Osteocyte (in vitro differentiated cells): ENCODE measurements at places on chromosomes 2 and 18. TPM values are rescaled to one million over a fixed set of nuclear protein-coding genes. Genes with fewer than 3 reads are reported as not detected.

- H3K27ac ChIP-seq: no peak overlapping the region
- no peak for DNase-seq
- H3K27me3 ChIP-seq: peaks cover 4% of the 10 kb centered on the region
- H3K4me1 ChIP-seq: peaks cover 34% of the 10 kb centered on the region
- H3K36me3 ChIP-seq: no peaks in the 10 kb centered on the region
Observed at GRCh38 chr18:10379522-10379921, 74.9 kb upstream of the APCDD1 start.

The PIAS2 gene
- 37.9 and 50.6 TPM in 2 replicates for total RNA-seq

GRCh38 chr2:14678761-14679160 is 46.2 kb downstream of the LRATD1 start:
- H3K4me3 ChIP-seq: no peak overlapping the region
- no peaks in the 10 kb centered on the region for H3K4me1 ChIP-seq
- no peaks in the 10 kb centered on the region for H3K27me3 ChIP-seq
- DNase-seq: no peak

The MC5R gene
- not detected in 2 replicates for total RNA-seq

DNA sequence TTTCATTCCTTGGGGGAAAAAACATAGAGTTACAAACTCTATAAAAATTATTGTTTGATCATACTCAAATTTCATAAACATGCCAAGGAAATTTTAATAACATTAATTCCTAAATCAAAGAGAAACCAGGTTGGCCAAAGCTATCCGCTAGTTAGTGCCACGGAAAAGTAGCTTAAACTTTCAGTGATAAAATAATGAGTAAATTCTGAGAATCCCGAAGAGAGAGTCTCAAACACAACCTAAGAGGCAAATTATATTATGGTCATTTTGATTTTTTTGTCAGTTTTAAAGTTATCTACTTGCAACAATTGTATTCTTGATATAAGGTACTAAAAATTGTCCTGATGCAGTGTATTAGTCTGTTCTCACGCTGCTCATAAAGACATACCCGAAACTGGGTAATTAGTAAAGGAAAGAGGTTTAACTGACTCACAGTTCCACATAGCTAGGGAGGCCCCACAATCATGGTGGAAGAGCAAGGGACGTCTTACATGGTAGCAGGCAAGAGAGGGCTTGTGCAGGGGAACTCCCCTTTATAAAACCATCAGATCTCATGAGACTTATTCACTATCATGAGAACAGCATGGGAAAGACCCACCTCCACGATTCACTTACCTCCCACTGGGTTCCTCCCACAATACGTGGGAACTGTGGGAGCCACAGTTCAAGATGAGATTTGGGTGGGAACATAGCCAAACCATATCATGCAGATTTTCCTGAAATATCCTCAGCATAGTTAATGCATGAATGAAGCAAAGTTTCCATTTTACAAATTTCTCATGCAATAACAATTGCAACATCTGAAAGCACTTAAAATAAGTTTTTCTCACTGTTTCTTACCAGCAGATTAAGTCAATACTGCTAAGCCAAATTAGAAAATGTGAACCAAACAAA is 205.9 kb upstream of the STK17B start:
- DNase-seq: no peak
- H3K4me3 ChIP-seq: no peak overlapping the region
- no peaks in the 10 kb centered on the region for H3K36me3 ChIP-seq
- peaks cover 56% of the 10 kb centered on the region for H3K4me1 ChIP-seq
- no peaks in the 10 kb centered on the region for H3K27me3 ChIP-seq
- peak overlapping the region; percentile 91 for H3K27ac ChIP-seq

The C2orf78 gene
- not detected in 2 replicates for total RNA-seq

The TPRKB gene
- 16.2 and 16.7 TPM in 2 replicates for total RNA-seq

The RGPD3 gene
- not detected in 2 replicates for total RNA-seq

The IGFBP2 gene
- total RNA-seq: 2,796 and 2,855 TPM in 2 replicates

GRCh38 chr2:62305421-62306176 is 109.7 kb downstream of the B3GNT2 start:
- peaks cover 10% of the 10 kb centered on the region for H3K27me3 ChIP-seq
- no peak for DNase-seq
- H3K4me1 ChIP-seq: peaks cover 17% of the 10 kb centered on the region
- no peaks in the 10 kb centered on the region for H3K36me3 ChIP-seq
- H3K4me3 ChIP-seq: no peak overlapping the region
- H3K27ac ChIP-seq: no peak overlapping the region

The MPP4 gene
- 0.52 and 0.83 TPM in 2 replicates for total RNA-seq

The ALLC gene
- not detected in 2 replicates for total RNA-seq

- H3K4me1 ChIP-seq: peaks cover 80% of the 10 kb centered on the region
- H3K27me3 ChIP-seq: no peaks in the 10 kb centered on the region
- H3K27ac ChIP-seq: peak overlapping the region; percentile 90
- H3K4me3 ChIP-seq: peak overlapping the region; percentile 41
Observed at GRCh38 chr18:9109523-9109922, 7.0 kb downstream of the NDUFV2 start.

- H3K27me3 ChIP-seq: peaks cover 7% of the 10 kb centered on the region
- H3K4me3 ChIP-seq: no peak overlapping the region
- no peak overlapping the region for H3K27ac ChIP-seq
- DNase-seq: no peak
- no peaks in the 10 kb centered on the region for H3K4me1 ChIP-seq
Observed at GRCh38 chr2:57296795-57297517, 749.6 kb upstream of the VRK2 start.

The KCTD1 gene
- total RNA-seq: 25.7 and 28.9 TPM in 2 replicates

- peaks cover 55% of the 10 kb centered on the region for H3K4me1 ChIP-seq
- H3K27ac ChIP-seq: peak overlapping the region; percentile 78
- no peak overlapping the region for H3K4me3 ChIP-seq
- H3K27me3 ChIP-seq: no peaks in the 10 kb centered on the region
Observed at GRCh38 chr18:28065031-28065792, 111.7 kb downstream of the CDH2 start.

- no peaks in the 10 kb centered on the region for H3K36me3 ChIP-seq
- no peaks in the 10 kb centered on the region for H3K4me1 ChIP-seq
- H3K27me3 ChIP-seq: peaks cover 25% of the 10 kb centered on the region
- no peak for DNase-seq
- no peak overlapping the region for H3K4me3 ChIP-seq
Observed at GRCh38 chr2:67055387-67056304, 341.5 kb upstream of the ETAA1 start.

DNA sequence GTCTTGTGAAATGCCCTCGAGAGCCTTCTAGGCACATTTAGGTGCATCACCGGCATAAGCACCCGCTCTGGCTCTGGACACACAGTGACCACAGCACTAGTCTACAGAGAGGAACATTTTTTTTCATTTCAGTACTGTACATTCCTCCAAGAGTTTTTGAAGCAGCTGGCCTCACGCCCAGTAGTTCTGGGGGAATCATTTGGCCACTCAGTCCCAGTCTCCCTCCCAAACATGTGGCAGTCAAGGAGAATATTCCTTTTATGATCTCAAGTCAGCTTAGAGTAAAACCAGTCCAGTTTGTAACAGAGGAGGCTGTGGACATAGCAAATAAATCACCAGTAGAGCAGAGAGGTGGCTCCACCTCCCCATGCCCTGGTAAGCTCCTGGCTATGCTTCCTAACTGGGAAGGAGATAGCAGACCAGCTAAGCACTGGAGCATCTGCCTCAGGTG is 48.1 kb downstream of the KCNE4 start:
- no peaks in the 10 kb centered on the region for H3K27me3 ChIP-seq
- peaks cover 47% of the 10 kb centered on the region for H3K4me1 ChIP-seq
- H3K36me3 ChIP-seq: no peaks in the 10 kb centered on the region

DNA sequence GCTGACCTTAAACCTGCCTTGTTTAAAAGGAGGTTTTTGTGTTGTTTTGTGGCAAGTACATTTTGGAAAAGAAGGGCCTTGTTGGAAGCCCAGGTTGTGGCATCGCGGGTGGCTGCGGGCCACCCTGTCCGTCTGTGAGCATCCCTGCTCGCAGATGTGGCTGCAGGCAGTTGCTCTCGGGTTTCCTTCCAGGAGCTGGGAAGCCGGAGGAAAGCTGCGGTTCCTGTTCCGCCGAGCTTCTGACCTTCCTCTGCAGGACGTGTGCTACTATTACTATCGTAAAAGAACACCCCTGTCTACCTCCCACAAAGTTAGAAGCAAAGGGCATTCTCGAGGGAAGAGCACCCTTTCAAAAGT is 766 bp downstream of the MFF start:
- peak overlapping the region; percentile 90 for H3K4me3 ChIP-seq
- H3K36me3 ChIP-seq: peaks cover 5% of the 10 kb centered on the region
- H3K27me3 ChIP-seq: no peaks in the 10 kb centered on the region

- H3K4me1 ChIP-seq: peaks cover 18% of the 10 kb centered on the region
- H3K27me3 ChIP-seq: no peaks in the 10 kb centered on the region
- no peak overlapping the region for H3K4me3 ChIP-seq
- no peak for DNase-seq
Observed at GRCh38 chr2:224260372-224261020, 141.4 kb downstream of the FAM124B start.

The ASXL3 gene
- total RNA-seq: 7.2 and 10.1 TPM in 2 replicates

GRCh38 chr2:73999881-74000597 is 15.3 kb downstream of the TET3 start:
- H3K36me3 ChIP-seq: no peaks in the 10 kb centered on the region
- H3K27ac ChIP-seq: peak overlapping the region; percentile 62
- H3K4me3 ChIP-seq: peak overlapping the region; percentile 56
- no peak for DNase-seq
- peaks cover 50% of the 10 kb centered on the region for H3K4me1 ChIP-seq

DNA sequence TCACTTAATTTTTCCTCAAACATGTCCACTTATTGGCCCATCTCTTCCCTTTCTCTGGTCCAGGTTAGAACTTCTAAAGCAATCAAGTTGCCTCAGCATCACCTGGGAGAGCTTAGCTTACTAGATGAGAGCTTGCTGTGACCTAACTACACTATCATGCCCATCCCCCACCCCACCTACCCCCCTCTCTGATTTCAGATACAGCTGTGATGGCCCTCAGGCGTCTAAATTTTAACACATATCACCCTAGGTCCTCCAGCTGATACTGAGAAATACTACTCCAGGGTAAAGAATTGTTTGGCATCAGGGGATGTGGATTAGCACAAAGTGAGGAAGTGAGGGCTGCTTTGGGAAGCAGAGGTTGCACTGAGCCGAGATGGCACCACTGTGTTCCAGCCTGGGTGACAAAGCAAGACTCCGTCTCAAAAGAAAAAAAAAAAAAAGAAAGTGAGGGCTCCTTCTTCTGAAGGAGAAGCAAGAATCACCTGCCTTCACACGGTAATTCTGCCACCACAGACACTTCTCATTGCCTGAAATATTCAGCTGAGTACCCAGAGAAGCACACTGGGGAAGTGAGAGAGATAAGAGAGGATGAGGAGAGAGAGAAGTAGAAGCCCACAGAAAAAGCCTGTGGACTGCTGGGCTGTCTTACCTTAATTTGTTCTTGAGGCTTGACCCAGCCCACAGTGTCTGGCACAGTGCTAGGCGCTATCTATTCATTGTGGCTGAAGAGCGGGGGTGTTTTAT is 263.4 kb downstream of the ASXL3 start:
- no peak overlapping the region for H3K27ac ChIP-seq
- DNase-seq: no peak
- no peaks in the 10 kb centered on the region for H3K27me3 ChIP-seq
- peaks cover 14% of the 10 kb centered on the region for H3K4me1 ChIP-seq

The FOXI3 gene
- total RNA-seq: not detected in 2 replicates

GRCh38 chr18:1435487-1435886 is 530.8 kb downstream of the ADCYAP1 start:
- no peaks in the 10 kb centered on the region for H3K4me1 ChIP-seq
- H3K27me3 ChIP-seq: no peaks in the 10 kb centered on the region

DNA sequence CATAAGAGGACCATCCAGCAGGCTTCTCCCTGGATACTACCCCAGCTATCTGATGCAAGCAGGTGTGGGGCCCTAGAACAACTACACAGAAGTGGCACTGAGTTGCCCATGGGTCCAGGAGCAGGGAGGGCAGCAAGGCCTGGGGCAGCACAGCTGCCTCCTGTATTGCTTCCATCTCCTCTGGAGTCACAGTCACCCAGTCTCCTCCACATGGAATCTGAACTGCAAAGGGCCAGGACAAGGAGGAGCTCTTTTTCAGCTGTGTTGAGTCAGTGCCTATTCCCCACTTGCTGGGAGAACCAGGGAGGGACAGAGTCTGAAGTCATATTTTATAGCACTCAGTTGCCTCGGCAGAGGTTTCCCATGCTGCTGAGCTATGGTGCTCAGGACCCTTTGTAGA is 67.9 kb upstream of the ALPP start:
- peaks cover 7% of the 10 kb centered on the region for H3K4me1 ChIP-seq
- H3K27ac ChIP-seq: no peak overlapping the region
- DNase-seq: no peak
- H3K27me3 ChIP-seq: no peaks in the 10 kb centered on the region
- H3K4me3 ChIP-seq: no peak overlapping the region

The ICA1L gene
- 4.9 and 6.5 TPM in 2 replicates for total RNA-seq

The FAM168B gene
- 111 and 114 TPM in 2 replicates for total RNA-seq
